ENCODE measurements at places on chromosomes 3 and 15.
A peak's percentile ranks its signal among the peaks of the same experiment; 100 is the strongest.

DNA sequence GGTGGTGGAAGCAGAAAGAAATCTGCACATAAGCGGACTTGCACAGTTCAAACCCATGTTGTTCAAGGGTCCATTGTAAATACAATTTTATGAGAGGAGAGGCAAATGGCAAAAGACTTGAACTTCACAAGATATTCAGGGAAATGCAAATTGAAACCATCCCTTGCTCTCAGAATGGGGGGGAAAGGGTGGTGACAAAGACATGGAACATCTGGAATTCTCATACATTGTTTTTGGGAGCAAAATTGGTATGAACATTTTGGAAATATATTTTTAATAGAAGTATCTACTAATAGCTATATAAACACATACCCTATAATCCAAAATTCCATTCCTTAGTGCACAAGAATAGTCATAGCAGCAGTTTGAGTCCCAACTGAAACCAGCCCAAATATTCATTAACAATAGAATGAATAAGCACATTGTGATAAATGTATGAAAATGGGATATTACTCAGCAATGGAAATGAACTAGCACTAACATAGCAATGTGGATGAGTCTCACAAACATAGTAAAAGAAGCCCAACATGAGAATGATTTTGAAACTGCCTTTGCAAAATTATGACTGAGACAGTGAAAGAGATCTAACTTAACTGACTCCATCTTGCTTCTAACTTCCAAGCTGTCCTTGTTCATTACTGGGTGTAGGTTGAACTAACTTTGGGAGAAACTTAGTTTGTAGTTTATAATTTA, 77.2 kb downstream of the CD200R1L start:
- no peak for DNase-seq

- DNase-seq, result no peak
These were observed 548.2 kb downstream of the FOXP1 start for GRCh38 chr3:71035314-71035713.

DNA sequence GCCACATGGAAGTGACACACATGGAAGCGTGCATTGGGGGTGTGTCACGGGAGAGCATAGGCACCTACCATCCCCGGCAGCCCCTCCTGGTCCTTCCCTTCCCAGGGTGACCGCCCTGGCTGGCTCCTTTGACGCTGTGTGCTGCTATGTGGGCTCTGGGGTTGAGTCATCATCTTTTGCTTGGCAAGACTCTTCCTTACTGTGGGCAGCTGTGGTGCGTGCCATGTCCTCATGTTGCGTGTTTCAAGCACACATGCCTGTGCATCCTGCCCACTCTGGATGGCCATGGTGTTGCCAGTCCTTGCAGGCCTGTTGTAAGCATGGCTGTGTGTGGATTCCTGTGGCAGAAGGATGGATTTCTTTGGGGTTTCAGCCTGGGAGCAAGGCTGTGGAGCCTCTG, 14.0 kb downstream of the PLXNA1 start:
- DNase-seq, result no peak

GRCh38 chr3:138405486-138405885, 28.9 kb upstream of the ESYT3 start:
- no peak for DNase-seq

DNA sequence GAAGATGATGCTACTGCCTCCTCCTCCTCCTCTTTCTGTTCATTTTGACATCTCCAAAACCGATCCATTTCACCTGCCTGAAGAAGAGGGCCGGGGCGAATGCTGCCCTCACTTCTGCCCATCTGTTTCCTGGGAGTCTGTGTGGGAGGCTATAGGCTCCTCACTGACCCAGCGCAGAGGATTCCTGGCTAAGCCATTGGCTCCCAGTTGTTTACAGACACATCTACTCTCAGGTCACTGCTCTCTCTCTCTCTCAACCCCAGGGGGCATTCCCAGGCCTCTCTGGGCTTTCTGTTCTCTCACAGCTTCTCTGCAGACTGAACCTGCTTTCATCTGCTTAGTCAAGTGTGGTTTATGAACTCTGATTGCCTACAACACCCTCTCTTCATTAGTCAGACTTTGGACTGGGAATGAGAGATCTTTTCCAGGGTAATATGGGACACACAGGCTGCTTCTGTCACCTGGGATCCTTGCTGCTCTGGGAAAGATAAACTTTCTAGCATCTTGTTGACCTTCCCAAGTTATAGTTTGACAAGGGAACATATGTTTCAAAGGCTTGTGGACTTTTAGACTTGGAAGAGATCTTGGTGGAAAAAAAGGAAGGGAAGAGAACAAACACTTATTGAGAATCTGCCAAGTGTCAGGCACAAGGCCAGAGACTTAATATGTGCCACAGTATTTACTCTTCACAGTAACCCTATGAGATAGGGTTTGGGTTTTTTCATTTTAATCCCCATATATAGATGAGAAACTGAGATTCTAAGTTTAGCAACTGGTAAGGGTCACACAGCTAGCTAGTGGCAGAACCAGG, 30.2 kb upstream of the USP3 start:
- no peak for DNase-seq

DNA sequence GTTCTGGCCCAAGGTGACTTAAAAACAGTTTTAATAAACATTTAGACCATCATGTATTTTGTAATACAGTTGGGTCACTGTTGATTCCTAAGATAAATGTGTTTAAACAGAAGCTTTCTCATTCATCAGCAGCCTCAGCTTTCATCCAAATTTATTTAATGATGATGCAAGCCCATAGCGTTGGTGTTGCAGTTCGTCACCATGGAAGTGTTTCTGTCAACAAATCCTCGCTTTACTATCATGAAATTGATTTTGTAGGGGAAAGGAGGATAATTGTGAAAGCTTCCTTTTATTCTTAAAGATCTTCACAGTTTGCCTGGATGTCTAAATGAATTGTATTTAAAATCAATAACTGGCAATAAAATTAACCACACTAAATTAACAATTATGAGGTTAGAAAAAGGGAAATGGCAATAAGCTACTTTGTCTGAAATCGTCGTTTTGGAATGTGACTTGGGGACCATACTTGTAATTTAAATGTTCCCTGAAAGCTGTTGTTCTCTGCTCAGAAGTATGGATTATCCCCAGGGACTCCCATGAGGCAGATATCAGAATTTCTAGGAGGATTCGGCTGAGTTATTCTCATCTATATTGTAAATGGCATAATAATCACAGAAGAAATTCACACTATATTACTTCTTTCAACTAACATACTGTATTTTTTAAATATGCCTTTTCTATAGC, 29.0 kb downstream of the CMSS1 start:
- DNase-seq, result no peak

DNA sequence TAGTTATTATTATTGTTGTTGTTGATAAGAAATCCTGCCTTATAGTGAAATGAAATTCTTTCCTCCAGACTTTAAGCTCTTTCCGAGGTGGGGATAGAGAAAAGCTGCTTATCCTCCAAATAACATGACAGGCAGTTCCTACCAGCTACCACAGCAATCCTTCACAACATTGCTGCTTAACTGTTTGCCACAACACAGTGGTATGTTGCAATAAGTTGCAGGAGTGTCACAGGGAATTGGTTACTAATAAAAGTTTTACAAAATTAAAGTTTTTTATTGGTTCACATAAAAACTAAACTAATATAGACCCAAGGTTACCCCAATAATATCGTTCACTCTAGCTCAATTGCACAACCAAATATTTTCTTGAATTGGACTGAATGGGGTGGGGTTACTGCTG, 57.4 kb upstream of the ICE2 start:
- DNase-seq, result no peak

GRCh38 chr3:141764465-141764864, 1.3 kb downstream of the GRK7 start:
- no peak for DNase-seq

DNA sequence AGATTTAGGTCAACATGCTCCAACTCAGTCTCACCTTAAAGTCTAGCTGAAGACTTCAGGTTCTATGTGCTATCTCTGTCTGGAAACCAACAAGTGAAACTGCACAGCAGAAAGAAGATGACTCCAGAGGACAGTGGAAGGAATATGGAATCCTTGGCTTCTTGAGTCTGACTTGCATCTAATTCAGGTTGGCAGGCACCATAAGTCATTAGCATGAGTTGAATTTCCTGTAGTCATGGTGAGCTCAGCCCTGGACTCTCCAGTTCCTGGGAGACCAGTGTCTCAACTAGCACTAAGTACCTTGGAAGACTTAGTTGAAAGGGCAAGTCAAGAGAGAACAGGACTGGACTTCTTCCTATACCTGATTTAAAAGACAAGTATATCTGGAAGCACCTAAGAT, 129.7 kb downstream of the DTWD1 start:
- no peak for DNase-seq

DNA sequence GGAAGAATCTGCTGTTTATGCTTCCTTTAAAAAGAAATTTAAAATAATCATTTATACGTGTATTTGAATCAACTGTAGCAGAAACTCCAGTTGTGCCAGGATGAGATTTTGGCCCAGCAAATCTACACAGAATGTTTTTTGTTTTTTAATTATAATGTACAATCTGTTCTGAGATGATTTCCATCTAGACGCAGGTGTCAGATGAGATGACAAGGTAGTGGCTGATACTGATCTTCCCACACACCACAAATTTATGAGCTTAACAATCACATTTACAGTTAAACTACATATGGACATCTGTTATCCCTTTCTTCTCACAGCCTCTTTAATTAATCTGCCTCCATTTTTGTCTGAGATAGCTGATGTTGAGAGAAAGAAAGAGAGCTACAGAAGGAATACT, 23.6 kb downstream of the DCLK3 start:
- no peak for DNase-seq

DNA sequence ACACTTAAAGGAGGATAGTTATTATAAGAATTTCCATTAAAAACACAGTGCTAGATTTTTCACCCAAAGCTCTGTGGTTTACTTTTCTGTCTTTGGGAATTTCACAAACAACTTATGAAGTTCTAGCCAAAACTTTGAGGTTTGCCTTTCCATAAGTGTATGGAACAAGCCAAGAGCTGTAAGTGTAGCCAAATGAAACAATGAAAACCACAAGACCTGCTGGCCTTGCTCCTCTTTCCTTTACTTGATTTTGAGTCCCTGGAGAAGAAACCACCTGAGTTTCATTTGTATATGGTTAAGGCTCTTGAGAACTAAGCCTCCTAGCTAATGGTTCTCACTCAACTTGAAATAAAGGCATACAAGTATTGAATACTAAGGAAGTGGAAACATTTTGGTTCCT, 365.3 kb upstream of the EPHA3 start:
- DNase-seq, result no peak

- no peak for DNase-seq
These were observed at the start of gene SCN5A for GRCh38 chr3:38649500-38650247. SCN5A (minus strand) TSS chr3:38649687; CDS start chr3:38633307, 16,380 bp downstream.

DNA sequence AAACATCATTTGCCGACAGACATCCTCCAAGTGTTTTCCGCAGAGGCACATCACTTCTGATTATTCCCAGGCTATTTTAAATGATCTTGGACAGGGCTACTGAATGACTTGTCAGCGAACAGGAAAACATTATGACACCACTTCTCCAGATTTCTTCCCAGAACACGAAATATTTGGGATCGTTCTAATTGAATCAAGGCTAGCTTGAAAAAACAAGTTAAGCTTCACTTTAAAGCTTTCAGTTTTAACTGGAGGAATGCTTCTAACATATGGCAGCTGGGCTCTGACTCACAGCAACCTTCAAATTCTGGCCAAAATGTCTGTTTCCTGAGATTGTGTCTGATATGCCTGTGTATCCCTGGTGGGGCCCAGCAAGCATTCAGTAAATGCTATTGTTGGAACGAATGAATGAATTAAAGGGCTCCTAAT, 127.0 kb upstream of the ICE2 start:
- DNase-seq, result no peak

DNA sequence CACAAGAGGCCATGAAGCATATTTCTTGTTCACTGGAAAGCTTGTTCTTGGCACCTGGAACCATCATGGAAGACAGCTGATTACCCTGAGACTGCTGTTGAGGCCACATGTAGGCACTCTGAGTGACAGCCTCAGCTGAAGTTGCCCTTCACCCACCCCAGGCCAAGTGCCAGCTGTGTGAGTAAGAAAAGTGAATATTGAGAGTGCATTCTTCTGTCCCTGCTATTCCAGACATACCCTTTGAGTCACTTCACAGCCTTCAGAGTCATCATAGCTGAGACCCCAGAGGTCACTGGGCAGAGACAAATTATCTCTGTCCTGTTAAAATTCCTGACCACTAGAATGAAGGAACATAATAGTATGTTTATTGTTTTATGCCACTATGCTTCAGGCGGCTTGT, 79.6 kb downstream of the NFKBIZ start:
- no peak for DNase-seq

GRCh38 chr15:69031013-69032001, 16.8 kb downstream of the NOX5 start:
- DNase-seq, result no peak

- DNase-seq, result no peak
These were observed 7.5 kb downstream of the MORF4L1 start for GRCh38 chr15:78880242-78880533.

DNA sequence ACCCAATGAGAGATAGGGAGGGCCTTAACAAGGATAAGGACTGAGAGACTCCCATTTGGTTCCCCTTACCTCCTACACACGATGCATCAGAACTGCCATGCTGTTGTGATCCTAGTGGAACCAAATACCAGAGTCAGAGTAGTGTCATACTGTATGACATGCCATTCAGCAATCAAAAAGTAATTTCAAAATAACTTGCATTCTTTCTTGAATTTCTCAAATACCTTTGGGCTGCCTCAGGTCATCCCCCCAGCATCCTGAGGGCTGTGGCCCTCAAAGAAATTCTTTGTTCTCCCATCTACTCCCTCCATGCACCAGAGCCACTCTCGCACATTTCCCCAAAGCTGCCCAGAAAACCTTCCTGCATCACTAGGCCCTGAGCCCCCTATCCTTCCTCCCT, 68.9 kb upstream of the PPP2R3A start:
- DNase-seq, result no peak

GRCh38 chr15:77292969-77293558, 126.8 kb downstream of the PEAK1 start:
- DNase-seq, result no peak

GRCh38 chr3:169998668-169999131, 32.1 kb downstream of the SEC62 start:
- no peak for DNase-seq

DNA sequence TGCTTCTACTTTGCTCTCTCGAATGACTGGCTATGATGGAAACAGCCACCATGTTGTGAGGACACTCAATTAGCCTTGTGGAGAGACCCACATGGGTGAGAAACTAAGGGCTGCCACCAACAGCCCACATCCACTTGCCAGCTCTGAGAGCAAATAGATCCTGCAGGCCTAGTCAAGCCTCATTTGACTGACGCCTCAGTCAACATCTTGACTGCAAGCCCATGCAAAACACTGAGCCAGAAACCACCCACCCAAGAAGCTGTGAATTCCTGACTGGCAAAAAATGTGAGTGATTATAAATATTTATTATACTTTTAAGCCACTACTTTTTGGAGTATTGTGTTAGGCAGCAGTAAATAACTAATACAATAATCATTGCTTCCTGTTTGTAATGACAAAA, 58.4 kb downstream of the NOX5 start:
- no peak for DNase-seq

- no peak for DNase-seq
These were observed 82.2 kb upstream of the SLC6A1 start for GRCh38 chr3:10910367-10910766.

DNA sequence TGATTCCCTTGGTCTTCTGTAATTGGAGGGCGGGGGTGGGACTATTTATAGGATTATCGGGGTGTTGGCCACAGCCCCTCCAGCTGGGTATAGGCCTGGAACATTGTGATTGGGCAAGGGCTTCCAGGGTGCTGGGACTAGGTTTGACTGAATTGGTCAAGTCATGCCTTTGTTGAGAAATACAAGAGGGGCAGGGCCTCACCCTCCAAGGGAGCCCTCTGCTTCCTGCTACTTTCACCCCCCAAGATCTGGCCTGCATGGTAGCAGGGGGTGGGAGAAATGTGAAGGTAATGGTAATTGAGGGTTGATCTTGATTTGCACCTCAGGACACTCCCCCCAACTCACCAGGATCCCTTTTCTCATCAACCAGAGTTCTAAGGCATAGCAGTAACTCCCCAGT, 25.2 kb downstream of the TRIM71 start:
- DNase-seq, result peak; percentile 18
